ENCODE measurements at places on chromosomes 1 and 21.

DNA sequence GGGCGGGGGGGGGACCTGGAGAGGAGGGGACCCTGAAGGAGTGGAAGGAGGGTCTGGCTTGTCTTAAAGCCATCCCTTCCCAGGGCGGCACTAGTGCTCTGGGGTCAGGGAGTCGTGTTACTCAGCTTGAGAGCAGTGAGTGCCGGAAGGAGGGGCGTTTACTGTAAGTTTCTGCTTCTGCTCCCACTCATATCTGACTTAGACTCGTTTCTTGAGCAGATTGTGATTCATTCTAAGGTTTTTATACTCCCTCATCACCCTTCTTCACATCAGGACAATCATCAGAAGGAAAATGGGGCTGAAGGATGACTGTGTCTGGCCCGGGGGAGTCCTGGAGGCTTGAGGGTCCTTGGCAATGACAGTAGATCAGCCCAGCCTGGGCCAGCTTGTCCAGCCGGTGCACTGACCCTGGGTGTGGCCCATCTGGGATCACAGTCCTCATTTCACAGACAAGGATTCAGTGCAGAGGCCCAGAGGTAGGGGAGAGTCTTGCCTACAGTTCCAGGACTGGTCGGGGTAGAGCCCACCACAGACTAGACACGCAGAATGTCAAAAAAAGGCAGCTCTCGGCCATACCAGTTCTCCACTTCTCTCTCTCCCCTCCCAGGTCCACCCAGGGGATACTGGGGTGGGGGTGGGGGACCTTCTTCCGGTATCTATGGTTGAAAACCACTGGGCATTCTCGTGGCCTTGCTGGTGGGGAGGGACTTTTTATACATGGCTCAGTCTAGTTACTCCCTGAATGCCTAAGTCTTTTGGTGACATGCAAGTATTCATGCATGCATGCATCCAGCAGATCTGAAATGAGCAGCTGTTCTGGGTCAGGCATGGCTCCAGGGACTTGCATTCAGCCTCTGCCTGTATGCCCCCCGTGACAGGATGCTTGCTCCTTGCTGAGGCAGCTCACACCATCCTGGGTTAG is 5.1 kb downstream of the TNFRSF8 start:
- no peak for DNase-seq

DNA sequence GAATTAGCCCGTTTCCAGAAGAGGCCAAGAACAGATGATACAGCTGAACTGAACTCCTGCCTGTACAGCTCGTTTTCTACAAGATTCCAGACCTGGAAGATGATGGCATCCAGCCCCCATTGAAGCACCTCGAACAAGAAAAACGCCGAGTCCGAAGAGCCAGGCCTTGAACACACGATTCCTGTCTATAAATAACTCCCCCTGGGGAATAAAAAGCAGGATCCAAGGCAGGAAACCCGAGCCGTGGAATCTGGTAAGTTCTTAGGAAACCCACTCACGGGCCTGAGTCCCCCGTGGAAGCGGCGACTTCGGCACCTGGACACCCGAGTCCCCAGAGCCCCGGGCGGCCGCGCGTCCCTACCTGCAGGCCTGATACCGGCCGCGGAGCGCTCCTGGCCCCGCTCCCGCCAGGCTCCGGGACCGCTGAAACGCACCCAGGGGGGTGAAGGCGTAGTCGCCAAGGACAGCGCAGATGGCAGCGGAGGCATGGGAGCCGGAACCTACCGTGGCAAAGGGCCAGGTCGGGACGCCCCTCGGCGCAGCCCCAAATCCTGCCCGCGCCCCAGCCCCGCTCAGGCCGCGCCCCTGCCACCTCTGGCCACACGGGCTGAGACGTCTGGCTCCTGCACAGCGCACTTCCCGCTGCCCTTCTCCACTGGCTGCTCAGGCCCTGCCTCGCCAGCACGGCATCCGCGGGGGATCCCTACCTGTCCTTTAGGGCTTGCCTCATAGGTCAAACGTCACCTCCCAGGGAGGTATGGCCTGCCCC is 14.0 kb upstream of the HLCS start:
- no peak for DNase-seq

DNA sequence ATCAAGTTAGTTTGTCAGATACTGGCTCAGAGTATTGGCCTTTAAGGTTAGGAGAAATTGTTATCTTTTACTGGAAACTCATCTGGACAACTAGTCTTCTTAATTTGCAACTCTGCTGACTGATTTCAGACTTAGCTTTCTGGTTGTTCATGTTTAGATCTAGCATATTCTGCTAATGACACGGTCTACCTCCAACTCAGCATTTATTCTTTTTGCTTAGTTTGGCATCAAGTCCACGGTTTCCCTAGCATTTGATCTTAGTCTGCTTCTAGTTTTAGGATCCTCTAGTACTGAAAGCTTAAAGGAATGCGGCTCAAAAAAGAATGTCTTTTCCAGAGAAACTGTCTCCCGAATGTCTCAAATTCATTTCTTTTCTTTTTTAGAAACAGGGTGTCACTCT is 75.6 kb upstream of the SLFNL1 start:
- DNase-seq = no peak

DNA sequence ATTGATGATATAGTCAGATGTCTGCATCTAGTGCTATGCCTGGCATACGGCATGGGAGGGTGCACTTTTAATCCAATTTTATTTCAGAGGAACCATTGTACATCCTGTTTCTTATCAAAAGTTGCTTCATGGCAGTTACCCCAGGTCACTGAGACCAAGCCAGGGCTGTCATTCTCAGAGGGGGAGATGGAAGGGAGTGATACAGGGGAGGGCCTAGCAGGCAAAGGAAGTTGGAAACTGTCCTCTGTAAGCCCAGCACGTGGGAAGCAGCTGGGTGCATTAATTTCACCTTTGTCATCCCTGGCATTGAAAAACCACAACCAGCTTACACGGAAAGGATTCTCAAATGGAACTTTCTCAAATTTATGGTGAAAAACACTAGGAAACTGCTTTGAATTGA is 458.7 kb upstream of the ADAMTS5 start:
- no peak for DNase-seq

DNA sequence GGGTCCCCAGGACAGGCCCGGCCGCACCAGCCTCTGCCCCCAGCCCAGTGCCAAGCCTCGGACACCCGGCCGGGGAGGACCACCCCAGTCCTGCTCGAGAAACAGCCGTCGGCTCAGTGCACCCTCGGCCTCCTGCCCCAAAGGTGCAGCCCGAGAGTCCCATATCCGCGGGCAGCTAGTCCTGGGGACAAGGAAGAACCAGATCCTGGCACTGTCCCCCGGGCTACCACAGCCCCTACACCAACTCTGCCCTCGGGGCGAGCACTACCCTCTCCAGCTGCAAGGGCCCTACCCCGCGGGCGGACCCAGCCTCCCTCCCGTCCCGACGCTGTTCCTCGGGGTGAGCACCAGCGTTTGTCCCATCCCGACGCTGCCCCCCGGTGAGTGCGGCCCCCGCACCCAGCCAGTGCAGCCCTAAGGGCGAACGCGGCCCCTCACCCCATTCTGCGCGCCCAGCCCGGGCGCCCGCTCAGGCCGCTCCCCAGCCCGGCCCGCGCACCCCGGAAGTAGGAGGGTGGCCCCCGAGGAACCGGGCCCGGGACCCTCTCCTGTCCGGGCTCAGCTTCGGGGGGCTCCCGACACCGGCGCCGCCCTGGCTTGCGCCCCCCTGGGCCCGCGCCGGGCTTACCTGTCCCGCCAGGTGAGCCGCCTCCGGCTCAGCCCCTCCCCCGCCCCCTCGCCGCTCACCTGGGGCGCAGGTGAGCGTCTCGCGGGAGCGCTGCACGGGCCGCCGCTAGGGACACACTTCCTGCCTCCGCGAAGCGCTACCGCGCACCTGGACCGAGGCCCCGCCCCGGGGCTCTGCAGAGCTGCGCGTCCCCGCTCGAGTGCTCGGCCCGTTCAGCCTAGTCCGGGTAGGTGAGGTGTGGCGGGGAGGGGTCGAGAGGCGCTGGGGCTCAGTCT is at the start of gene KDF1:
KDF1 (minus strand) TSS at position 747 of the 903 bp plus-strand sequence. CDS start 8,088 bp downstream, outside the sequence.
- DNase-seq = no peak

- no peak for DNase-seq
These were observed 233.7 kb upstream of the NFIA start for GRCh38 chr1:60848583-60849188.

GRCh38 chr1:217281332-217281731 is 349.6 kb downstream of the GPATCH2 start:
- DNase-seq = no peak

- no peak for DNase-seq
These were observed 199.3 kb upstream of the CTTNBP2NL start for GRCh38 chr1:112196731-112197130.

DNA sequence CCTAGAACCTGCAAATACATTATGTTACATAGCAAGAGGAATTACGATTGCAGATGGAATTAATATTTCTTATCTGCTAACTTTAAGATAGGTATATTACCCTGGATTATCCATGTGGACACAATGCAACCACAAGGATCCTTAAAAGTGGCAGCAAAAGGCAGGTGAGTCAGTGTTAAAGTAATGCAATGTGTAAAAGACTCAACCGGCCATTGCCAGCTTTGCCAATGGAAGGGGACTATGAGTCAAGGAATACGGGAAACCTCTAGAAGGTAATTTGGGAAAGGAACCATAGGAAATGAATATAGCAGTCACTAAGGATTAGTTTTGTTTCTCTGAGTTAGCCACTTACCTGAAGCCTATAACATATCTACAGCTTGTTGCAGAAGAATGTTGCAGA is 692.1 kb upstream of the ZP4 start:
- no peak for DNase-seq

GRCh38 chr1:8698012-8698630 is 119.3 kb downstream of the RERE start:
- no peak for DNase-seq

DNA sequence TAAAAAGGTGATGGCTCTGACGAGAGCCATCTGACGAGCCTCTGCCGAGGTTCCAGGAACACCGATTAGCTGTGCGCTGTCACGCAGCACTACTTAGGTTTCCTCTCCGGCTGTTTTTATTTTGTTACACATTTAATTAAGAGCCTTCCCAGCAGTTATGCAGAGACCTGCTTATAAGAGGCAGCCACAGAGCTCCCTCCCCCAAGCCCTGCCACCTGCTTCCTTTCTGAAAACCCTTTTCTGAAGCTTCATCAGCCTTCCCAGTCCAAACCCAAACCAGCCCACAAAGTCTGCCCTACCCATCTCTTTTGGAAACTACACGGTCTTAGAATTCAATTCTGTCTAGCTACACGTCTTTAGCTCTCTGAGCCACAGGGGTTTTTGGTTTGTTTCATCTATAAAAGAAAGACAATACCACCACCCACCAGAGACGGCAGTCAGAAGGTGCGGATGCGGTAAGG is 49.1 kb downstream of the ERI3 start:
- DNase-seq = no peak

- no peak for DNase-seq
These were observed 178.9 kb downstream of the MIS18A start for GRCh38 chr21:32099812-32100416.

GRCh38 chr1:210647406-210648333 is 319.0 kb downstream of the HHAT start:
- no peak for DNase-seq

DNA sequence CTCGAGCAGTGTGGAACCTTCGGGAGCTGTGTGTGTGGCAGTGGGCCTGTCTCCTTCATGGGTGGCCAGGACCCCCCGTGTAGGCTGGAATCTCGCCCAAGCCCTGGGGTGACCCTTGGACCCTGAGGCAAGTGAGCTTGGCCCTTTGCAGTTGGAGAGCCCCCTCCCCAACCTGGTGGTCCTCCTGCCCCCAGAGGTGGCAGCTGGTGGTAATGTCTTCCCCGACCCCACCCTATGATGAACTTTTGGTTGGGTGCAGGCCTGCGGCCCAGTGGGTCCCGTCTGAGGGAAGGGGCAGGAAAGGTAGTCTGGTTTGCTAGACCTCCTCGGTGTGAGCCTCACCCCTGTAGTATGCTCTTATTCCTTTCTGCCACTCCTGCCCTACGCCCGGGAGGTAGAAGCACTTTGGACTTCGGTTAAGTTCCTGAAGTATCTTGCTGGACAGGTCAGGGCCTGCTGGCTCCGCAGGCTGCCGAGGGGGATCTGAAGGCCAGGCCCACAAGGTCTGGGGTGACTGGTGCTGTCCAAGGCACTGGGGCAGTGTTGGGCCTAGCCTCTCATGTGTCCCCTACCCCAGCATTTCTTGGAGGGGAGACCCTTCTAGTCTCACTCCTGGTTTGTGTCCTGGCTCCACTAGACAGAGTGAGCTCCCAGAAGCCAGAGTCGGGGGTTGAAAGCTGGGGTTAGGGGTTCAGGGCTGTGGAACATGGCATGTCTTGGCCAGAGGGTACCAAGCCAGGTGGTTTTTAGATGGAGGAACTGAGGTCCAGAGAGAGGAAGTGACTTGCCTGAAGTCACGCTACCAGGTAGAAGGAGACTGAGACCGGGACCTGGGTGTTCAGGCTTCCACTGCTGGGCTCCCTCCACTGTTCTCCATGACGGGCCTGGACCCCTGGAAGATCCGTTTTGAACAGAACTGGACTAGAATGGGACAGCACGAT is 1.8 kb downstream of the ZNF362 start:
- no peak for DNase-seq

DNA sequence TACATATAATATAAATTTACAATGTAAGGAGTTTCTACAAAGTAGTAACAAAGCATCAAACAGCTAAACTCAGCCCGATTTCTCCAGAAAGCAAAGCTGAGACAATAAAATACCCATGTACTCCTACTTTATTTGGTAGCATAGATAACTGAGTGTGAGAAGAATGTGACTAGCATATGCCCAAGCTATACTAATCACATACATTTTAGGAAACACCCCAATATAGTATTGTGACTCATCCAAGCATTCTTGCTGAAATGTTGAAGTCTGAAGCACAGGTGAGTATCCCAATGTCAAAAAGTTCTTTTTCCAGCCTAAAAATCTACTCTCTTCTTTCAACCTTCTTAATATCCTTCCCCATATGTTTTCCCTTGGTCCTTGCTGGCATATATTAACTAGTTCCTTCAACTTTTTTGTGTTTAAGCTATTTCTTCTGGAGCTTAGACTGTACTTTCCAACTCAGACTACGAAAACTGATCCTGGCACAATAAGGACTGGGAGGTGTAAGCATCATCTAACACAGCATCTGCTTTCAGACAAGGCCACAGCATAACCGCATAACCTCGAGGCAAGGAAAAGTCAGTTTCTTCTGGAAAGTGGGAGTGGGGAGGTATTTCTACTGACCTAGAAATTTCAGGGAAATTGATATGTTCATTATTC is 163.0 kb upstream of the RNPC3 start:
- no peak for DNase-seq

GRCh38 chr1:194568610-194569009 is 1382.2 kb upstream of the B3GALT2 start:
- DNase-seq = no peak

DNA sequence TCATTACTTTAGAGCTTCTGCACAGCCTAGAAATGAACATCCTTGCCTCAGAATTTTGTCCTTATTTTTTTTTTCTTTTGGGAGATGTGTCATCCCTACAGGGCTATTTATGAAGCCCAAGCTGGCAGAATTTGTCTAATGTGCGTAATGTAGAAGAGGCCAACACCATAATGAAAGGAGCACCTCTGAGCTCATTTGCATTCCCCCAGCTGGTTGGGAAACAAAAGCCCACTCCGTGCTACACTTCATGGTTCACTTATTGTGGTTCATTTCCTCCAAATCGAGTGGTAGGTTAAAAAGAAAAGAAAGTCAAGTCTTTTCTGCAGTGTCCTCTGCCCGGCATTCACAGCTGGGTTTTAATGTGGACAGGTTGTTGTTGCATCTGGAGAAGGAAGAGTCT is 73.5 kb downstream of the KAZN start:
- DNase-seq = no peak

GRCh38 chr1:115073298-115074087 is 15.8 kb downstream of the TSPAN2 start:
- DNase-seq = no peak

Measured in GF-D8 (cell line).